Forelimb muscle (tissue), 1 donor: ENCODE measurements at places on chromosomes 6 and 20.
A peak's percentile ranks its signal among the peaks of the same experiment; 100 is the strongest.

GRCh38 chr6:132405143-132405915 lies 4.1 kb upstream of the MOXD1 start:
- DNase-seq: no peak

GRCh38 chr6:31558631-31559500 lies 11.5 kb downstream of the NFKBIL1 start:
- no peak for DNase-seq

GRCh38 chr6:8065519-8065911 lies 1.3 kb upstream of the BLOC1S5 start:
- no peak for DNase-seq

GRCh38 chr6:165988757-165989456 lies 178.7 kb downstream of the TBXT start:
- DNase-seq: no peak

- no peak for DNase-seq
These were observed 7.1 kb downstream of the RRBP1 start for GRCh38 chr20:17674722-17675518.

GRCh38 chr6:70709826-70710225 lies 42.1 kb downstream of the SMAP1 start:
- DNase-seq: no peak

GRCh38 chr20:46178891-46179290 lies 60.8 kb downstream of the CD40 start:
- no peak for DNase-seq

- peak; percentile 72 for DNase-seq
These were observed 107.3 kb downstream of the GMPR start for GRCh38 chr6:16345449-16346330.

- DNase-seq: no peak
These were observed 16.8 kb downstream of the SFT2D1 start for GRCh38 chr6:166325383-166326042.
